ENCODE measurements at places on chromosomes 7 and 10.

DNA sequence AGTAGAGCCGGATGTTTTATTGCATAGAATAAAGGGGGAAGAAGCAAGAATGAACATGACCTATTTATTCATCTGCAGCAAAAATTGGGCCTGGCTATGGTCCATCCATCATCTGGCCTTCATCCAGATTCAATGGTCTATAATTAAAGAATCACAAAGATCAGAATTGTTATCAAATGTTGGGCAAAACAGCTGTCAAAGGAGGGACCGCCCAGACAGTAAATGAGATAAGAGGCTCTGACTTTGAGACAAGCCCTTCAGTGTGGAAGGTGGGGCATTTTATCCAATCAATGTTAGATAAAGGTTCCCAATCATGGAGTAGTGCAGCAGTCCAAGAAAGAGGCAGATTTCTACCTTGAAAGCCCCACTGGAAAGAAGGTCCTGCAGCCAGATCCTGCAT is 153.5 kb downstream of the PARD3 start:
- DNase-seq: no peak

GRCh38 chr7:70678621-70679251 is 453.2 kb upstream of the GALNT17 start:
- DNase-seq: no peak

DNA sequence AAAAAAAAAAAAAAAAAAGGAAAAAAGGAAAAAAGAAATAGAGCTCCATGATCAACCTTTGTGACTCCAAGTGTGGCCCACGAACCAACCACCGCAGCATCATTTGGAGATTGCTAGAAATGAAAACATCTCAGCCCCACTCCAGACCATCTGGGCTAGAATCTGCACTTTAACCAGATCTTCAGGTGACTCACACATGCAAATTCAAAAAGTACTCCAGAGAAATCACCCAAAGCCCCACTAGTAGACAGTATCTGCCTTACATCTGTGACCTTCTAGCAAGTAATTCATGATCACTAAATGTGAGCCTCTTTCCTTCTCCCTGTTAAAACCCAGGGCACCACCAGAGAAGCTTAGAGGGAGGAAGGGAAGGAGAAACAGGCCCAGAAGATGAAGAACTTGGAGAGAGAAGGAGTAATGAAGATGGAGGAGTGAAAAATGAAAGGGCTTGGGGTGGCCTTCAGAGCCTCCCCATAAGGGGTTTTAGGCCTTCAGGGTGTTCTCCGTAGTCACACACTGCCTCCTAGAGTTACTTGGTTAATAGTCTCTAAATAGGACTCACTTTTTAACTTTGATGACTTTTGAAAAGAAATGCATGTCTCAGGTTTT is 94.0 kb downstream of the SLC37A3 start:
- no peak for DNase-seq

DNA sequence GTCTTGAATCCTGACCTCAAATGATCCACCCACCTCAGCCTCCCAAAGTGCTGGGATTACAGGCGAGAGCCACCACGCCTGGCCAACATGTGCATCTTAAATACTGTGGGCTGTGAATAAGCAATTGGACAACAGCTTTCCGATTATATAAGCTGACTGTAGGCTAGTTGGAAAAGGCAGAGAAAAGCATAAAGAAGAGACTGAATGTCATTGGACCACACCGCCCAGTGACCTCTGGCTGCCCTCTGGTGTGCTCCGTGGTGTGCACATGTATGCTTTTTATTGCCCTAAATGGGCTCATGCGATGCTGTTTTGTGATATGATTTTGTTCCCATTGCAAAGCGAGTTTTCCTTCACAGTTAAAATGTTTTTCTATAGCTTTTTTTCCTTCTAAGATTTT is 15.4 kb upstream of the CSGALNACT2 start:
- no peak for DNase-seq

DNA sequence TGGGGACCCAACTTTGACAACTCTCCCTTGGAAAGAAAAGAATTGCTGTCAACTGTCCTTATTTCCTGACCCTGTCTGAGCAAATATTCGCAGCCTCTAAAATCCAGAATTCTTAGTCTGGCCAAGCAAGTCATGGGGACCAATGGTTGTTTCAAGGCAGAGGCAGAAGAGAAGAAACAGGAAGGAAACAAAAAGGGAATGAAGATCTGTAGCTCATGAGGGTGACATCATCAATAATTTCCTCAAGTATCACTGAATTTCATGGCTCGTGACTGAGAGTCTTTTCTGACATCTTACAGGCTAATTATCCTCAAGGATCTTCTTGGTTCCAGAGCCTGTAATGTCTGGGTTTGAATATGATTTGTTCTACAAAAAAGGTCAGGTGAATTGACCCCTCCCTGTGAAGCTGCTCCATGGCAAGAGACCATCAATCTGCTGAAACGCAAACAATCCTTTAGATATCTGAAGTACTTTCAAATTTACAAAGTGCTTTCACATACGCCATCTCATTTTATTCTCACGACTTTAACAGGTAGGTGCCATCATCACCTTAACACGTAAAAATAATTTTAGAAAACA is 5.8 kb downstream of the CDK6 start:
- DNase-seq: no peak

DNA sequence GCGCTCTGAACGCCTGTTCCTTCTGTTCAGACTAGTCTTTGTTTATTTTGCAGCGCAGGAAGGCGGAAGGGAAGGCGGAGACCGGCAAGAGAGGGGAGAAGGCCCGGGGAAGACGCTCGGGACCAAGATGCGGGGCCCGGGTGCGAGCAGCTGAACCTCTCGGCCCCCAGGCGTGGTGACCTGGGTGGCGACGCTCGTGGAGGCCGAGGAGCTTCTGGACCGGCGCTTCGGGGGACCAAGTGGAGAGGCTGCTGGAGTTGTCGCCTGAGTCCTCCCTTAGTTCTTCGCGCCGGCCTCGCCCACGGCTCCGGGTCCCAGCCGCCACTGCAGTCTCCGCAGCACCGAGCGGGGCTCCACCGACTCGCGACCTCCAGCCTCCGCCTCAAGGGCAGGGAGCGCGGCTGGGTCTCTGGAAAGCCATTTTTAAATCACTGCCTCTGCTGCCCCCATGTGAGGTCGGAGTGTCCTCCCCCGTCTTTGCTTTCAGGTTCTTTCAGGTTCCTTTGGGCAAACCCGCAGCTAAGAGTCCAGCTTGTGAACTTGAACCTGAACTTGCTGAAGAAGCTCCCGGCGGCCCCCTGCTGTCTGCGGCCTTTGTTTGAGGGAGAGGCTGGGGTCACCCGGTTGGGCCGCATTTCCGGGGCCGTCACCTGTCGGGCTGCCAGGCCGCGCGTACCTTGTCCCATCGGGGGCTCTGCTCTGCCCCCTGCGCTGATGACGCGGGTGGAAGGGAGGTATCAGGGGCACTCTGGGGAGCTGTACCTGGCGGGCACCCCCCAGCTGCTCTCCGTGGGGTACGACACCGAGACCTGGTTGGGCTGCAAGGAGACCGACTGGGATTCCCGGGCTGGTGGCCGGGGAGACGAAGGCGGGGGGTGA is 136.0 kb downstream of the KIF20B start:
- DNase-seq: no peak

DNA sequence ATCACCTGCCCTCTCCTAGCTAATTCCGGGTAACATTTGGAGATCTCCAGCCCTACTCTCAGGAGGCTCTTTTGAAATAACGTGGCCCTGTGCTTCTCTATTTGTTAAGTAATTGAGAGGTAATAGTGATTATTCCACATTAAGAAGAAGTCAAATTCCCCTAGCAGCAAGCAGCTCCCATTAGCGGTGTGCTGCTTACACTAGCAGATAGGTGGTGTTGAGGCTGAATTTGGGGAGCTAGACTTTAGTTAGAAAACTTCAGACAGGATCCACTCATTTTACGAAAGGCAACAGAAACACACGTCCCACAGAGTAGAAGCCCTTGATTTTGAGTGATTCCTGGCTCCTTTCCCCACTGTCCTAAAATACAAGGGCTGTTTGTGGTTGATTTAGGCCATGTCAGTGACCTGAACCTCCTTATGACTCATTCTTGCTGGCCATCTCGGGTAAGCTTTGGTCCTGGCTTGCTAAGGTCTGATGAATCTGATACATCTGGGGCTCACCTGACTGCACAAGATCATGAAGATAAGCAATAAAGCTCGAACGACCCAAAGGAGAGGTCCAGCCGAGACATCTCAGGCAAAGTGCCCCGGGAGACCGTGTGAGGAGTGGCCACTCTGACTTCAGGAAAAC is 77.2 kb downstream of the FAM204A start:
- DNase-seq: no peak

GRCh38 chr10:63866075-63866746 is 345.0 kb downstream of the REEP3 start:
- DNase-seq: peak; percentile 7

- no peak for DNase-seq
Observed at GRCh38 chr7:39360766-39361165, 205.4 kb upstream of the YAE1 start.

DNA sequence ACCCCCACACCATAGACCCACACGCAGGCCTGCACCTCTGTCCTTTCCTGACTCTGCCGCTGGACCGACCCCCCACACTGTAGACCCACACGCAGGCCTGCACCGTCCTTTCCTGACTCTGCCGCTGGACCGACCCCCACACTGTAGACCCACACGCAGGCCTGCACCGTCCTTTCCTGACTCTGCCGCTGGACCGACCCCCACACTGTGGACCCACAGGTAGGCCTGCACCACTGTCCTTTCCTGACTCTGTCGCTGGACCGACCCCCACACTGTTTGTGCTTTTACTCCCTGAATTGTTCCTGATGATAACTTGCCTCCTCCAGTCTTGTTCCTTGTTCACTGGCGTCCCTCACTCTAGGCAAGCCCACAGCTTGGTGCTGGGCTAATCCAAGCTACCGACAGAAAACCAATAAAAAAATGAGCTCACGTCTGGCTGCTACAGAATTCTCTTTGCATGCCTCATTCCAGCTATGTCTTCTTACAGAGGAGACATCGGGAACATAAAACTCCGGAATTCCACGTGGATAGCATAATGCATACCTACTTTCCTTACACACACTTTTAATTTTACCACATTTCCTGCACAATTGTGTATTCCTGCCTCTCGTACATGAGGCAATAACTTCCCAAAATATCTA is 494.3 kb downstream of the PTPRN2 start:
- DNase-seq: no peak

- no peak for DNase-seq
Observed at GRCh38 chr7:7786595-7786994, 68.2 kb upstream of the RPA3 start.

DNA sequence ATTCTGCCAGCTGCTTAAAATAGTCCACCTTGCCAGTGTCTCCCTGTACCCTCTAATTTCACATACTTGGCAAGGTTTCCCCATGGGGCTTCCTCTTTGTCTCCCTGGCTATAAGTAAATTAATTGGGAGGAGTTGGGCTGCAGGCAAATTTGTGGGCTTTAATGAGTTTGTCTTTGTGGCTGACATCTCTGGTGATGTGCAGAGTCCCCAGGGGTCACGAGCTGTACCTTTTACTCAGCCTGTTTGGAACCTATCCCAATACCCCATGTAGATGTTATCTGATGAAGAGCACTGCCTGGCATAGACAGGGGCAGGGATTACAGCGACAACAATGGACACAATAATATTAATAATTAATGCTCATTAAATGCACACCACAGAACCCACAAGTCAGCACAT is 132.5 kb downstream of the SLIT1 start:
- no peak for DNase-seq

DNA sequence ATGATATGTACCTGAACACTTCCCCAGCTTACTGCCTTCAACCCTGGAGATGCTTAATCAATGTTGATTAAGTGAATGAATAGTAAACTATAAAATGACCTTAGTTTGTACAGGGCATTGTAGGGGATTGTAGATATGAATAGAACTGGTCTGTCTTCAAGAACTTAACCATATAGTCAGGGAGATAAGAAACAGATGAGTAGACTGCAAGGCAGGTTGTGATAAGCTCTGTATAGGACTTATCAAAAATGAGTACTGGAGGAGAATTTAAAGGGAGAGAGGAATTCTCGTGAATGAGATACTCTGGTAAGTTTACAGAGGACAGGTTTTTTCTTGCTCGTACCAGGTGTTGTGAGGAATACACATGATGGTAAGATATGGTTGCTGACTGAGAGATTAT is 27.6 kb downstream of the SGPL1 start:
- no peak for DNase-seq

GRCh38 chr10:15120523-15120922 is 23.4 kb downstream of the RPP38 start:
- DNase-seq: no peak

DNA sequence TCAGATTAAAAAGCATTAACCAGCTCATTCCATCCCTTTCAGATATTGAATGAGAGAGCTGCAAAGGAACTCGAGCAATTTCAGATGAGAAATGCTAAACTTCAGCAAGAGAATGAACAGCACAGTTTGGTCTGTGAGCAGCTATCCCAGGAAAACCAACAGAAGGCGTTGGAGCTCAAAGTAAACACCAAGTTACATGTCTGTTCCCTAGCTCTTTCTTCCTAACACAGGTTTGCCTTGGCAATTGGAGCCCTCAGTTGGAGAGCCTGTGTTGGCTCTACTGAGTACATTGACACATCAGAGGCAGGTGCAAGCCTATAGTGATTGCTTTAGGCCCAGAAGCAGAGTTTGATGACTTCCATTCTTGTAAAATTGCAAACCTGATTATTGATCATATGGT is 14.7 kb downstream of the CFAP58 start:
- DNase-seq: no peak

- no peak for DNase-seq
Observed at GRCh38 chr10:3530783-3531645, 254.0 kb downstream of the KLF6 start.

- DNase-seq: no peak
Observed at GRCh38 chr7:112132051-112132694, 74.0 kb downstream of the DOCK4 start.

DNA sequence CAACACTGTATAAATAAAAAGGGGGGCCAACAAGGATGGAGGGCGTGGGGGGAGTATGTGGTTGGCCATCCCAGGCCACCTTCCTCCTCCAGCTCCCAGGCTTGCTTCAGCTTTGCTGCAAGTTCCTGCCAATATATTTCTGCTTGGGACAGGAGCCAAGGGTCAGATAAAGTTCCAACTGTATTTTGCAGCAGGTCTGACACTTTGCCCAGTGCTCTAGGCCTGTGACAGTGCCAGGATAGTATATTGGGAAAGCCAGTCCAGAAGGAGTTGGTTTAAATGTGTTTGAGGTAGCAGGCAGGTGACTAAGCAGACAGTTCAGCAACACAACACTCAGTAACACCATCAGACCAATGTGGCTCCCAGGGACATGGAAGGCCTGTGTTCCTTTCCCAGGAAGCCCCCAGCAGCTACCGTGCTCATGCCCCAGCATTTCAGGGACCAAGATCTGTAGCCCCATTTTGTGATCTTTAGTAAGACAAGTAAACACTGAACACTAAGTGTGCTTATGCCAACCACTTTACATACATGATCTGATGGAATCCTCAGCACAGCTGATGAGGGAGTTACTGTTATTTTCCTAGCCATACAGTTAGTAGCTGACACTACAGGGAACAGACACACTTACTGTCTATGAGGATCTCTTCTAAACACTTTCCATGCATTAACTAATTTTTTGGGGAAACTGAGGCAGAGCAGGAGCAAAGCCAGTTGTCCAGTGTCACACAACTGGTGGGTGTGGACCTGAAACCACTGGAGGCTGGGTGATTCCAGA is 38.9 kb downstream of the DNAJB12 start:
- no peak for DNase-seq

GRCh38 chr7:133065301-133065700 is 16.6 kb downstream of the CHCHD3 start:
- no peak for DNase-seq
